ENCODE measurements at places on chromosomes 2 and 18. TPM values are rescaled to one million over a fixed set of nuclear protein-coding genes. Genes with fewer than 3 reads are reported as not detected.

Gene LRRC30
- total RNA-seq = not detected

Gene KCNG2
- not detected for total RNA-seq

Gene IAH1
- total RNA-seq = 57.4 TPM

Gene CDH20
- not detected for total RNA-seq

DNA sequence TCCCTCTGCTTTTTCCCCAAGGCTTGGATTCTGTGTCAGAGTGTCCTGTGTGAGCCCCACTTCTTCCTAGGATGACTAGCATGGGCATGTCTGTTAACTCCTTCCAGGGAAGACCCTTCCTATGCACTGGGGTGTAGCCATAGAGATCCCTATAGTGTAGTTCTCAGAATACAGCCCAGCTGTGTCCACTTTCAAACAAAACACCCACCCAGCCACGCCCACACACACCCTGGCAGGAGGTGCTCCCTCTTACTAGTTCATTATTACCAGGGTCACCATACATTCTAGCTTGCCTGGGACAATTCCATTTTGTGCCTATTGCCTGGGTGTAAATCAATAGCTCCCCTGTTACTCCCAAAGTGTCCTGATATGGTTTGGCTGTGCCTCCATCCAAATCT lies 195.6 kb downstream of the MYCN start:
- no peaks in the 10 kb centered on the region for H3K4me1 ChIP-seq
- DNase-seq = no peak
- no peak overlapping the region for H3K27ac ChIP-seq
- no peak overlapping the region for H3K4me3 ChIP-seq
- H3K36me3 ChIP-seq = no peaks in the 10 kb centered on the region
